ENCODE measurements at places on chromosomes 5 and 9. TPM values are rescaled to one million over a fixed set of nuclear protein-coding genes. Genes with fewer than 3 reads are reported as not detected.

Gene TLX3
- total RNA-seq, result not detected

Gene ZNG1A
- 12.8 TPM for total RNA-seq

Gene C5orf52
- not detected for total RNA-seq

Gene TRAF1
- total RNA-seq, result 56.1 TPM

Gene RAI14
- total RNA-seq, result 89.8 TPM

Measured in aortic smooth muscle cell (primary cell).